ENCODE measurements at places on chromosomes 11 and 22.
A peak's percentile ranks its signal among the peaks of the same experiment; 100 is the strongest.

GRCh38 chr11:17384002-17384511 is 4.4 kb downstream of the KCNJ11 start:
- peak; percentile 78 for DNase-seq

- DNase-seq: no peak
These were observed 23.8 kb downstream of the SDHAF2 start for GRCh38 chr11:61453695-61454094.

DNA sequence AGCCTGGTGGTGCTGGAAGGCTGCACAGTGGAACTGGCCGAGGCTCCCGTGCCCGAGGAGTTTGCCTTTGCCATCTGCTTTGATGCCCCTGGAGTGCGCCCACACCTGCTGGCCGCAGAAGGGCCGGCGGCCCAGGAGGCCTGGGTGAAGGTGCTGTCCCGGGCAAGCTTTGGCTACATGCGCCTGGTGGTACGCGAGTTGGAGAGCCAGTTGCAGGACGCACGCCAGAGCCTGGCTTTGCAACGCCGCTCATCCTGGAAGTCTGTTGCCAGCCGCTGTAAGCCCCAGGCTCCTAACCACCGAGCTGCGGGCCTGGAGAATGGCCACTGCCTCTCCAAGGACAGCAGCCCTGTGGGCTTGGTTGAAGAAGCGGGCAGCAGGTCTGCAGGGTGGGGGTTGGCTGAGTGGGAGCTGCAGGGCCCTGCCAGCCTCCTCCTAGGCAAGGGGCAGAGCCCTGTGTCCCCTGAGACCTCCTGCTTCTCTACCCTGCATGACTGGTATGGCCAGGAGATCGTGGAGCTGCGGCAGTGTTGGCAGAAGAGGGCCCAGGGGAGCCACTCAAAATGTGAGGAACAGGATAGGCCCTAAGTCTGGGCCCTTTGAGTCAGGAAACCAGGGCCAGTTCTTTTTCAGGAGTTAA is 1.9 kb upstream of the SMDT1 start:
- no peak for DNase-seq

DNA sequence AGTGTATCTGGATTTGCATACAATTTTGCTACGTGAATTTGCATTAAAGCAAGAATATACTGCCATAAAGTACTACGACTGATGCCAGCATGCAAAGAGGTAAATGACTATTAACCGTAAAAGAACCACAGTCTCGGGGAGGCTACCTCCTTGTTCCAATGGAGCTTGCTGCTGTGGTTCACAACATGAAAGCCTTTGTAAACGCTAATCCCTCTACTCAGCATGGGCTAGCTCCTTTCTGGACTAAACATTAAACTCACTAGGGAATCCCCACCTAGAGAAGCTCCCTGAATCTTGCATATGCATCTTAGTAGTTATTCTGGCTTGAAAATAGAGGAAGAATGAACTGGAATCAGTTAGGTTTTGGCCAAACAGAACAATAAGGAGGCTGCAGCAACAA is 60.5 kb upstream of the ARHGAP32 start:
- DNase-seq: no peak

GRCh38 chr11:108854346-108854745 is 189.5 kb downstream of the DDX10 start:
- DNase-seq: no peak

DNA sequence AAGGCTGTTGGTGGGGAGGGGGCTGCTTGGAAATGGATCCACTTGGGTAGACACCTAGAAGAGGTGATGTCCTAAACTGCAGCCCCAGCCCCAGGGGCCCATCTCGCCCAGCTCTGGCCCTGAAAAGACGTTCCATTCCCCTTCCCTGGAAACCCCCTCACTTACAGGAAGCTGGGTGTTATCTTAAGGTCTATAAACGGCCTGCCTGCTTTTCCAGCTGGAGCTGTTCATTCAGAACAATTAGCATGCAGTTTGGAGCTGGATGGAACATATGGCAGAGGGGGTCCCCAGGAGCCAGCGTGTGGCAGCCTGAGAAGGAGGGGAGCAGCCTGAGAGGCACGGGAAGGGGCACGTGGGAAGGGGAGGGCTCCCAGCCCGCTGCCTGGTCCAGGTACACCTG is 139.6 kb downstream of the PKNOX2 start:
- no peak for DNase-seq

GRCh38 chr11:2551131-2551530 is 106.3 kb downstream of the KCNQ1 start:
- no peak for DNase-seq

DNA sequence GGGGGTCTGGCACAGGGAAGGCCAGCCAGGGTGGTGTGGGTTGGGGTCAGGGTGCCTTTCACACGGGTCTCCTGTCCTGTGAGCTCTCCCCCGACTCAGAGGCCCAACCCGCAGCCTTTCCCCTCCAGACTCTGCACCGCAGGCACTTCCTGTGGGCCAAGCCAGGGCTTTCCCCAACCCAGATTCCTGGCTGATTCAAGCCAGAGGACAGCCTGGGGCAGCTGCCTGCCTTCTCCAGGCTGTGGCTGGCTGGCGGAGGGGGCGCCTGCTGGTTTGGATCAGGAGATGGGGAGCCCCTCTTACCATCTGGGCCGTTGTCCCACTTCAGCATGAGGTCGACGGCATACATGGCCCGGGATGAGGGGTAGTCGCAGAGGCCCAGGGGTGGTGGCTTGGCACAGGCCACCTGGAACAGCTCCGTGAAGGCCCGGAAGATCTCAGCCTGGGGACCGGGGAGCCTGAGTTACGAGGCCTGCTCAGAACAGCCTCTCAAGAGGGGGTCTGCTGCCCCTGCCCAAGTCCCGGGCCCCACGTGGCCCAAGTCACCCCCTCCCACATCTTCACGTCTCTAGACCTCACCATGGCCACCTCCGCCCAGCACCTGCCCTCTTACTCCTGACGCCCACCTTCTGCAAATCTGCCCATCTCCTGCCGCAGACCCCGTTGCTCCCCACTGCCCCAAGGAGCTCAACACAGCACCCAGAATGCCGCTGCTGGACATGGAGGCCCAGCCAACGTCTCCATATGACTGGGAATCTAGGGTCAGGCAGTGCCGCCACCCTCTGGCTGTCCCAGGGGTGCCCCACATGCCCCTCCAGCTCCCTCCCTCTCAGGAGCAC is 17.3 kb downstream of the TSPO start:
- DNase-seq: no peak

DNA sequence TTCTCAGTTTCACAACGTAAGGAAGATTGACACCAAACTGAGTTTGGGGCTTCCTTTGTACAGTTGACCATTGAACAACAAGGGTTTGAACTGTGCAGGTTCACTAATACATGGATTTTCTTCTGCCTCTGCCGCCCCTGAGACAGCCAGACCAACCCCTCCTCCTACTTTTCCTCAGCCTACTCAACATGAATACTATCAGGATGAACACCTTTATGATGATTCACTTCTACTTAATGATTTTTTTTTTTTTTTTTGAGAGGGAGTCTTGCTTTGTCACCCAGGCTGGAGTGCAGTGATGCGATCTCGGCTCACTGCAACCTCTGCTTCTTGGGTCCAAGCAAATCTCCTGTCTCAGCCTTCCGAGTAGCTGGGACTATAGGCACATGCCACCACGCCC is 14.6 kb downstream of the RBM4 start:
- DNase-seq: no peak

- no peak for DNase-seq
These were observed 11.8 kb downstream of the SMPD1 start for GRCh38 chr11:6402061-6402470.

Data from hematopoietic multipotent progenitor cell treated with erythropoietin and hydrocortisone succinate and interleukin-3 and kit ligand, for 17 days (in vitro differentiated cells).